HFFc6 (cell line): ENCODE measurements at places on chromosomes 3 and 15. TPM values are rescaled to one million over a fixed set of nuclear protein-coding genes. Genes with fewer than 3 reads are reported as not detected.

Gene CLEC3B
- total RNA-seq = 1.00 and 1.1 TPM in 2 replicates

Gene PLS1
- total RNA-seq = 0.45 to 1.2 TPM (median 1.0 TPM) in 3 replicates

Gene RAB6B
- total RNA-seq = 2.0 to 6.3 TPM (median 5.3 TPM) in 3 replicates

Gene SATB1
- total RNA-seq = 2.4 to 4.9 TPM (median 3.1 TPM) in 3 replicates

Gene LEKR1
- 0.30 to 0.79 TPM (median 0.59 TPM) in 3 replicates for total RNA-seq

Gene LMOD3
- total RNA-seq = not detected in 3 replicates

Gene MBNL1
- 186 to 262 TPM (median 208 TPM) in 3 replicates for total RNA-seq

Gene SLITRK3
- total RNA-seq = not detected in 2 replicates

Gene UBXN7
- 53.0 to 67.0 TPM (median 63.7 TPM) in 3 replicates for total RNA-seq

Gene ANKRD34C
- total RNA-seq = not detected in 2 replicates

Gene SLC27A2
- 1.0 to 1.6 TPM (median 1.6 TPM) in 3 replicates for total RNA-seq

Gene TM6SF1
- 0.46 TPM in 1 of 2 replicates, not detected in the other for total RNA-seq

Gene FAM81A
- total RNA-seq = 0.18 TPM in 1 of 3 replicates, not detected in the others

DNA sequence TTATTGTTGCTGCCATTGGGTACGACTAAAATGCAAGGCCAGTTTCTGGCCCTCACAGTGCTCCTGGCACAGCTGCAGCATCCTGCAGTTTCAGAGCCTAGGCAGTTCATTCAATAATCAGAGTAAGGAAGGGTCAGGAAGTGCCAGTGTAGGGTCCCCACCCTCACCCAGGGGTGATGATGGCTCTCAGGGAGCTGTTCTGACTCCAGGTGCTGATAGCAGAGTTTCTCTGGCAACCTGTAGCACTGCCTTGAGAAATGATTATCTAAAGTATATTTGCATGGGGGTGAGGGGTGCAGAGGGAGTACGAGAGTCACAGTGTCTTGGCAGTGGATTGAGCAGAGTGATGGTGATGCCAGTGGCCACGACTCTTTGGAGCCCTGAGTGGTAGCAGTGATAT, 15.5 kb upstream of the IL16 start:
- DNase-seq = no peak

DNA sequence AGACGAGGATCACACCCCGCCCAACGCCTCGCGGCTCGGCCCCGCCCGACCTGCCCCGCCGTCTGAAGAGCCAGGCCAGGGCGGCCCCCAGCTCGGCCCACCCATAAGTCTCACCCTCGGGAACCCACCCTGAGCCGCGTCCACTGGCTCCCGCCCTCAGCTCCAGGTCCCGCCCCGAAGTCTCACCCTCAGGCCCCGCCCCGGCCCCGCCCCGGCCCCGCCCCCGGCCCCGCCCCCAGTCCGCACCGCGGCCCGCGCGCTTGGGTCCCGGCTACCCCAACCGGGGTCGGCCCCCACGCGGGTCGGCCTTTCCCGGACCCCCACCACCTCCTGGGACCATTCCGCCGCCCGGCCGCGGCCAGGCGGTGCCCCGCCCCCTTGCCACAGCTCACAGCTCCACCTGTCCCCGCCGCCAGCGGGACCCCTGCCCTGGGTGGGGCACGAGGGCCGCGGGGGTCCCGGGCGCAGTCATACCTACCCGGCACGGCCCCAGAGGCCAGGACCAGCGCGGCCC, 489 bp downstream of the CSPG5 start:
- no peak for DNase-seq

GRCh38 chr3:153744889-153745288, 376.3 kb upstream of the ARHGEF26 start:
- DNase-seq = no peak

GRCh38 chr3:181718987-181719911, 7.5 kb downstream of the SOX2 start:
- no peak for DNase-seq

- DNase-seq = no peak
Observed at GRCh38 chr3:160010578-160010977, 21.9 kb downstream of the IL12A start.

- no peak for DNase-seq
Observed at GRCh38 chr3:89227634-89228033, 120.2 kb downstream of the EPHA3 start.

DNA sequence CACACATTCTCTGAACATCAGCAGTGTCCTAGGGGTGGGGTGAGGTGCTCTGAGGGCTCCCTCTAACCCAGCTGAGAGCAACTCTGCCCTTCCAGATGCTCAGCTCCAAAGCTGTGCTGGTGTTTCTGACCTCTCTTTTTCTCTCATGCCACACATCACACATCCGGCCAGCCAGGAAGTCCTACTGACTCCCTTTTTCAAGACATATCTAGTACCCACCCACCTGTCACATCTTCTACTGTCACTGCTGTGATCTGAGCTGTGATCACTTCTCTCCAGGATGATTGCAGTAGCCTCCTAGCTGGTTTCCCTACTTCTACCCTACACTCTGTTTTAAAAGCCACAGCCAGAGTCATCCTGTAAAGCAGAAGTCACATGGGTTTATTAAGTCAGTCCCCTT, 30.2 kb upstream of the MASP1 start:
- no peak for DNase-seq

- no peak for DNase-seq
Observed at GRCh38 chr3:32238453-32239306, at the start of gene CMTM8. TSS of gene CMTM8 (plus strand) at chr3:32238680. CDS start at chr3:32238973, 293 bp downstream.

- no peak for DNase-seq
Observed at GRCh38 chr3:176914764-176915163, 282.5 kb downstream of the TBL1XR1 start.

GRCh38 chr3:132622148-132622547, 25.1 kb downstream of the ACKR4 start:
- no peak for DNase-seq

GRCh38 chr3:115272036-115272824, 125.1 kb upstream of the ZBTB20 start:
- peak; percentile 19 for DNase-seq

GRCh38 chr3:21062831-21063294, 688.1 kb downstream of the ZNF385D start:
- DNase-seq = no peak

GRCh38 chr15:71747128-71748083, 62.9 kb upstream of the NR2E3 start:
- DNase-seq = peak; percentile 93

GRCh38 chr15:54547491-54547890, 569.2 kb downstream of the UNC13C start:
- DNase-seq = no peak

DNA sequence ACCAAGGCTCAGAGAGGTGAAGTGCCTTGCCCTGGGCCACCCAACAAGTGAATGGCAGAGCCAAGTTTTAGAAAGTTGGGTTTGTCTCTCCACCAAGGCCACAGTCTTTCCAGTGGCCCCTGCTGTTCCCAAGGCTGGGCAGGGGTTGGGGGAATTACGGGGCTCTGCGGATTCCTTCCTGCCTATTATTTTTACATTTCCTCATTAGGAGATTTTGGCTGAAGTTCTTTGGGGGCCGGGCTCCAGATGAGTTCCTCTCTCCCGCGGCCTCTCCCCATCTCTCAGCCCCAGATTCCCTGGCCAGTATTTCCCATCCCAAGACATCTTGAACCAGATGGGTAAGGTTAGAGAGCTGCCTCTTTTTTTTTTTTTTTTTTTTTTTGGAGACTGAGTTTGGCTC, 44.0 kb upstream of the SMAD6 start:
- DNase-seq = no peak

DNA sequence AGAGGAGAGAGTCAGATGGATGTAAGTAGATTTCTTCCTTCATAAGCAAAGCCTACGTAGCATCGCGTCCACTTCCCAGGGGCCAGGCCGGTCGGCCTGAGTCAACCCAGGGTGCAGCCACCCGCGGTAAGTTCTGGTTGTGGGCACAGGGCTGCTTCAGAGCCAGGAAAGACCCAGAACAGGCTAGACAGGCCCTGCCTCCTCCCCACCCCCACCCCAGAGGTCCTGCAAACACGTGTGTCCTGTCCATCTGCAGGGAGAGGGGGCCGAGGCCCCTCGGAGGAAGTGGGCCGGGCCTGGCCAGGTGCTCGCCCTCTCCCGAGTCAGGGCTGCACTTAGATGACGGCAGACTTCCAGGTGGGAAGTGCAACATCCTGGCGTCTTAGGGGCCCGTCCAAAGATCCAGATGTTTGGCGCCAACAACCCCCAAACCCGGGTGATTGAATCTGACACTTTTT, 100.8 kb upstream of the ALDH1A3 start:
- DNase-seq = no peak

GRCh38 chr3:49026536-49026935, 2.7 kb downstream of the IMPDH2 start:
- DNase-seq = no peak

GRCh38 chr3:52339612-52340011, 23.5 kb downstream of the DNAH1 start:
- DNase-seq = peak; percentile 83

- no peak for DNase-seq
Observed at GRCh38 chr15:84831028-84831427, 13.9 kb downstream of the ALPK3 start.

DNA sequence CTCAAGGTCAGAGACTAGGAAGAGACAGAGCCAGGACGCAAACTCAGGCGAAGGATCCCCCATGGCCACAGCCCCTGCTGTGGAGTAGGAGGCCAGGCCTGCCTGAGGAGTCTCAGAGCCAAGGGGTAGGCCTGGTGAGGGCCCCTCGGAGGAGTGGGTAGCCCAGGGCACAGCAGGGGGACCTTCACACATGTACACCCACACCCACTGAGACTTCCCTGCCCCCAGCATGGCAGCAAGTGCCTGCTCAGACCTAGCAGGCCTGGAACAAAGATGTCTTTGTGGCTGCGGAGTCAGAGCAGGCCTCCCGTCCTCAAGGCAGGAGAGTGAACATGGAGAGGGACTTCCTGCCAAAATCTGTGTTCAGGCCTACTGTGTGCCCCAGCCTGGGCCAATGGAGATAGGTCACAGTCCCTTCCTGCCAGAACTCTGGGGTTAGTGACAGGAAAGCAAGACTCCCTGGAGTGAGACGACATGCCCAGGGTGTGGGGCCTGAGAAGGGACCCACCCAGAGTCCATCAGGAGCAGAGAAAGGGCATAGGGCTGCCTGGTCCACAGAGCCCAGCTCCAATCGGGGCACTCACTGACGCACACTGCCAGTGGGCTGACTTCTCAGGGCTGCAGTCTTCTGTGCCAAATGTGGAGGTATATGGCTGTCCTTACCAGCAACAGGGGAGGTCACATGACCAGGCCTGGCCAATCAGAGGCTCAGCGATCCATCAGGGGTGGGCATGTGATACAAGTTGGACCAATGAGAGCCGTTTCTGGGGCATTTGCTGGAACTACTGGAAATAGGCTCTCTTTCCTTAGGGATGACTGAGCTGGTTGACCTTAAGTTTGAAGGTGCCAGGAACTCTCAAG, 2.3 kb downstream of the GRIP2 start:
- DNase-seq = peak; percentile 4
